ENCODE measurements at places on chromosomes 4 and X. TPM values are rescaled to one million over a fixed set of nuclear protein-coding genes. Genes with fewer than 3 reads are reported as not detected.

GRCh38 chr4:179595671-179596410 is 2153.6 kb upstream of the AGA start:
- no peak for DNase-seq

- DNase-seq = no peak
Observed at GRCh38 chr4:105546086-105546485, 6.3 kb upstream of the ARHGEF38 start.

DNA sequence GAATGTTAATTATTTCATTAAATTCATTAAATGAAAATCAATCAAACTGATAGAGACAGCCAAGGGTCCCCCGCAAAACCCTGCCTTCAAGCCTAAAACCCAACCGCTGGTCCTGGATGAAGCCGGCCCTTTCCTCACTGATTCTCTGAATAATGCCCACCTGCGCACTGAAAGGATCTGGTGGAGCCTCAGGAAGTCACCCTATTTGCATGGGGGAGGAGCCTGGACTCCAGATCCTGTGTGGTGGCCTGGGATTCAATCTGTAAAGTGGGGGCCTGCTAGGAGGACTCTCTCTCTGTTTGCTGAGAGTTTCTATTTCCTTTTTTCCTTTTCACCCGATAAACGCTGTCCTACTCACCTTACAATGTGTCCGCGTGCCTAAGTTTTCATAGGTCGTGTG is 97.9 kb upstream of the ADAMTS3 start:
- DNase-seq = no peak

The STPG2 gene
- total RNA-seq = not detected

The UGT2B10 gene
- 0.25 TPM for total RNA-seq

- DNase-seq = no peak
Observed at GRCh38 chr4:109410776-109411175, 22.8 kb upstream of the SEC24B start.

Data from HT-29 (cell line).